Right ventricle myocardium superior (tissue), 1 donor: ENCODE measurements at places on chromosomes 3 and 15.

GRCh38 chr3:58646503-58646902, 20.1 kb downstream of the FAM3D start:
- no peak for DNase-seq

- no peak for DNase-seq
Measured at GRCh38 chr15:82647835-82648256, 683 bp upstream of the CPEB1 start.

DNA sequence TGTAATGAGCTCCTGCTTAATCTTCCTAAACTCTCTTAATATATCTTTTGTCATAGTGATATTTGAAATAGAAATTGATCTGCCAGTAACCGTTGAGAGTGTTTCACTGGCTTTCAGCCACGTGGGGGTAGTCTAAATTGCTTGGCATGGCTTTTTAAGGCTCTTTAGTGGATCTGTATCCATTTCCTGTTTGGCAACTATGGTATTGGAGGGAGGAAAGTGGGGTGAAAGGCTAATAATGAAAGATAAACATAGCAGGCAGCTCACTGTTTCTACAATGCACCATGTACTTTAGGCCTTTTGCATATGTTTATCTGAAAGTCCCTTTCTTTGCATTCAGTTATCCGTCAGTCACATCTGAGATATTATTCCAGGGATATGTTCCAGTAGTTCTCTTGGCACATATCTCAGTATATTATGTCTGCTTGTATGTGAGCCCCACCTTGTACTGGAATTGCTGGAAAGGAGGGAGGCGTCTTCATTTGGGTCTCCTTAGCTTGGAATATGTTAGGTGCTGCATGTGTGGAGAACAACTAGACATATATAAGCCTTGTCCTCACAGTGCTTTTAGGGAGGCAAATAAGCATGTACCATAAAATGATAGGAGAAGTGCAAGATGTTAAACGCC, 10.8 kb downstream of the TOPAZ1 start:
- DNase-seq, result no peak

- peak; percentile 51 for DNase-seq
Measured at GRCh38 chr3:11367143-11367693, 95.0 kb downstream of the ATG7 start.

- no peak for DNase-seq
Measured at GRCh38 chr3:26638113-26638512, 15.5 kb downstream of the LRRC3B start.

GRCh38 chr3:178562947-178563232, 26.7 kb downstream of the KCNMB2 start:
- no peak for DNase-seq

GRCh38 chr3:12986521-12986920, 86.7 kb downstream of the IQSEC1 start:
- DNase-seq, result peak; percentile 49

- DNase-seq, result no peak
Measured at GRCh38 chr3:71456826-71457225, 126.7 kb downstream of the FOXP1 start.

- DNase-seq, result no peak
Measured at GRCh38 chr3:115851571-115851970, 228.3 kb downstream of the GAP43 start.

DNA sequence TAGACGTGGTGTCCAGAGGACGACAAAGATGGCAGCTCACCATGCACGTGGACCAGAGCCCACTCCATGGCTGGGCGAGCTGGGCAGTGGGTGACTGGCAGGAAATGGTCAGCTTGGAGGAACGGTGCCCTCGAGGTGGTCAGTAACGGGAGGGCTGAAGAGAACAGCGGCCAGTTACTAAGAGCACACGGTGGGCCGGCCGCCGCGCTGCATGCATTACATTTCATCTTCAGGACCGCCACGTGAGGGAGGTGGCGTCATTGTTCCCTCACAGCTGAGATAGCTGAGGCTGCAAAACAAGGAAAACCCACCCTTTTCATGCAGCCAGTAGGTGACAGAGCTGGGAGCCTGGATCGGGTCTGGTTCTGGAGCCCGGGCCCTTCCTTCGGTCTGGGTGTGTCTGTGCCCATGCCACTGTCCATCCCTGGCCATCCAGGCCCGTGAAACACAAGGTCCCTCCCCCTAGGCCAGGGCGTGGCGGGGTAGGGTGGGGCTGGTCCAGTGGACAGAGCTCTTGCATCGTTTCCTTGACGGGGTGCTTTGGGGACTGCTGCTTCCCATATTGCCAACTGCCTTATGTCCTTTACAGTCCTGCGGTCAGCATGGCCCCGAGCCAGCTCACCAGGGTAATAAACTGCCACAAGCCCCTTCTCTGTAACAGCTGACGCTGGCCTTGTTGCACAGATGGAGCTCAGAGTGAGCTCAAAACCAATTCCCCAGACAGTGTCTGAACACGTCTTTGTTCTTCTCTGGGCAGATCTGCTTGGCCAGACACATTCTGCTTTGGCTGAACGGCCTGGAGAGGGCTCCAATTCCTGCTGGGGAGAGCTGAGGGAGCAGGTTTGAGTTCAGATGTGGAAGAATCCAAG, 51.8 kb downstream of the RGMA start:
- DNase-seq, result peak; percentile 90

- peak; percentile 91 for DNase-seq
Measured at GRCh38 chr3:194270627-194271459, 80.3 kb downstream of the CPN2 start.

DNA sequence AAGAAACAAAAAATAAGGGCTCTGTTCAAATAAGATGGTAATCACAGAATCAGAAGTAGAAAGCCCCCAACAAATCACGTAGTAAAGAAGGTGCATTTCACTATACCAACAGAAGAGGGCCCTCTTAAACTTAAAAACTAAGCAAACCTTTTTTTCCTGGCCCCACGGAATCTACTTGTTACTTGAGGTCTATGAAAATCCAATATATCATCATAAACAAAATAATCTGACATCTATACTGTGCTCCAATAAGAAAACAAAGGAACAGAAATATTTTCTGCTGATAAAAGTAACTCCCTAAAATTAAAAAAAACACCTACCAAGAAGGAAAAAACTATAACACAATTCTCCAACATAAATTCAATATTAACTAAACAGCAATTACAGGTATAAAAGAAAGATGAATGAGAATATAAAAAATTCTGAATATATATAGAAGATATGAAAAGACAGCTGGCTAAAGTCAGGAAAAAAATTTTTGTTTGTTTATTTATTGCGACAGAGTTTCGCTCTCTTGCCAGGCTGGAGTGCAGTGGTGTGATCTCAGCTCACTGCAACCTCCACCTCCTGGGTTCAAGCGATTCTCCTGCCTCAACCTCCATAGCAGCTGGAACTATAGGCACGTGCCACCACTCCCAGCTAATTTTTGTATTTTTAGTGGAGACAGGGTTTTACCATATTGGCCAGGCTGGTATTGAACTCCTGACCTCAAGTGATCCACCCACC, 81.8 kb downstream of the CLASP2 start:
- no peak for DNase-seq

- DNase-seq, result no peak
Measured at GRCh38 chr3:153277029-153277428, 115.0 kb downstream of the RAP2B start.

- no peak for DNase-seq
Measured at GRCh38 chr3:38689774-38690173, 40.3 kb upstream of the SCN5A start.

DNA sequence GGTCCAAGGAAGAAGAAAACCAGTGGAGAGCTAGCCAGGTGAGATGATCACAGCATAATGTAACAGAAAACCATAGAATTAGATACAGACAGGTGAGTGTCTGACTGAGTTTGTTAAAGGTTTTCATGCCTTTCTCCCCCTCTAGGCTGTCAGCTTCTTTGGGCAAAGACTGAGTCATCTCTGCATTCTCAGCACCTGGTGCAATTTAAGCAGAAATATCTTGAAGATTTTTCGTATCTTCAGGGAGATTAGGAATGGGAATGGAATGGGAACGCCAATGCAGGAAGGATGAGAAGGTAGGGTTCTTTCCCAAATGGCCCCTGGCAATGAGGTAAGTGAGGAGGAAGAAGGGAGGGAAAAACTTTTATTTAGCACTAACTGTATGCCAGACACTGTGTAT, 122.0 kb upstream of the SLC7A14 start:
- DNase-seq, result no peak

DNA sequence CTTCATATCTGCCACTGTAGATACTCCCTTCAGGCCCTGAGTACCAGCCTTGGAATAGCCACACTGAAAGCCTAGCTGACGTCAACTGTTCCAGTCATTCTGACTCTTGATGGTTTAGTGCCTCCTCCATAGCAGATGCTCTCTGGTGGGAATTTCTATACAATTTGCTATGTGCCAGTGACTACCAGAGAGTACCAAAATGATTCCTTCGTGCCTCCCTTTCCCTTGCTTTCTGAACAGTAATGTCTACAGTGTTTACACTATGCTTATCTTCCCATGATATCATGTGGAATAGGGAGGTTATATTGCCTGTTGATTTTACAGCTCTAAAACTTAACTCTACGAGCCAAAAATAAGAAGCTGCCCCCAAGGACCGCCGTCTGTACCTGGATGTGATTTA, 109.7 kb upstream of the GMNC start:
- DNase-seq, result no peak

DNA sequence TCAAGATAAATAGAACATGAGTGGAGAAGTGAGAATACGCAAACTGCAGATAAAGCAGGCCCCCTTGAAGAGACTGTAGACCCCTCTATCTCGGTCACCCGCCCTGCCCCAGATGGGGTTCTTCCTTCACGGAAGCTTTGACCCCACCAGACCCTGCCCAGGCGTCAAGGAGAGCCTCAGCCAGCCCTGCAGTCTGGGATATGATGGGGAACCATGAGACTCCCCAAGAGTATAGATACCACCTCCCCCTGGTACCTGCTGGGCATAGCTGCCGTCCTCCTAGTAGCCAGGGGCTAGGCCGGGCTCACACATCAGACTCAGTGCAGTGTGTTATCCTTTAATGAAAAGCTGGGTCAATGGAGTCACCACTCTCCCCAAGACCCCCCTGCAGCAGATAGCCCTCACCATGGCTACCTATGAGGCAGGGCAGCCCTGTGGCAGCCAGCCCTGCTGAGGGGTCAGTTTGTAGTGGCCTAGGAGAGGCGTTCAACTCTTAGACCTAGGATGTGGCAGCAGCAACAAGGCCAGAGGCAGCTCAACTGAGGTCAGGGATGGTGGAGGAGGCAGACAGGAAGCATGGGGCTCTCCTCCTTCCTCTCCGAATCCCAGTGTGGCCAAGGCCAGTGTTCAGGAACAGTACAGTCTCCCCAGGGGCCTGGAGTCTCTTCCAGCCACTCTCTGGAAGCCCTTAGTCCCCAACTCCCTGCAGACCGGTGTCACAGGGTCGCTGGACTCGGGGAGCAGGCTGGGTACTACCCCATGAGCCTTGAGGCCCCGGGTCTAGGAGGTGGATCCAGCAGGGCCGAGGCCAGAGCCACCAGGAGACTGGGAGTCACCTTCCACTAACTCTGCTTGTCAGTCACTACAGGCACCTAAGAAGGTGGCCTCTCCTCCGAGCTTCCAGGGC, 26.1 kb downstream of the PLXNB1 start:
- no peak for DNase-seq

- no peak for DNase-seq
Measured at GRCh38 chr3:12195231-12195630, 36.5 kb upstream of the TIMP4 start.

GRCh38 chr3:52109611-52110301, 44.5 kb downstream of the POC1A start:
- DNase-seq, result peak; percentile 32

DNA sequence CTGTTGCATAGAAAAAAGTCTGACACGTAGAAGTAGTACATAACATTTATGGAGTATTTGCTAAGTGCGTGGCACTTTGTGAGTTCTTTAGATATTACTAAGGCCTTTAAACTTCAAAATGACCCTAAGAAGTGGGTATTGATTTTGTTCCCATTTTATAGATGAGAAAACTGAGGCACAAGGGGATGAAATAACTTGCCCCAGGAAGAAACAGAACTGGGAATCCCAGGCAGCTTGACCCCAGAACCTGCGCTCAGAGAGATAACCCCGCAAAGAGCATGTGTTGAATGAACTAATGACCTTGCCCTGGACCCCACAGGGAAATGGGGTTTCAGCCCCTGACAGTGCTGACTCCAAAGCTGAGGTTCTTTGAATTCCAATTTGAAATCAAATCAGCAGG, 30.5 kb upstream of the CCDC174 start:
- no peak for DNase-seq

DNA sequence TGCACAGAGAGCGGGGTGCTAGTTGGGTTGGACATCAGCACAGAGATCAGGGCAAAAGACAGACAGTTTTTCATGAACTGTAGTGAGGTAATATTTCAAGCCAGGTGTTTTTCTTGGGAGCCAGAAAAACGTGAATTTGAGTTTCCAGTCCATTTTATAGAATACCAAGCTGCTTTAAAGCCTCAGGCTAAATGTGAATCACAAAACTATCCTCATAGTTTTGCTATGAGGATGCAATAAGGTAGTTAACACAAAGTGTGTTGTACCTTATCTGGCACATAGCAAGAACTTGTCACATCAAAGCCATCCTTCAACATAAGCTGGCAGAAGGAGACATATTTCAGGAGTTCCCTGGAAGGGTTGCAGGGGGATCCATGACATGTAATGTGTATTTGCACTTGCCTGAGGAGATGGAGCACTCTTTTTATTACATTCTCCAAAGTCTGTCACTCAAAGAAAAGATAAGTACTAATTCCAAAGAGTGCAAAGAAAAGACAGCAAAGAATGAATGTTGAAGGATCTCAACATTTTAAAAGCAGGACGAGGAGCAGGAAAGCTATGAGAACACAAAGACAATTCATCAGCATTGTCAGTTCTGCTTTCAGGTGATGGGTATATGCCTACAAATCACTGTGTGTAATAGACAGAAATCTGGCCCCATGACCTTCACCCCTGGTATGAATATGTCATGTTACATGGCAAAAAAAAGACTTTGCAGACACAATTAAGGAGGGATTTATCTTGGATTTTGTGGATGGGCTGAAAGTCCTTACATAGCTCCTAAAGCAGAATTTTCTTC, 1046.4 kb downstream of the NTRK3 start:
- DNase-seq, result no peak

DNA sequence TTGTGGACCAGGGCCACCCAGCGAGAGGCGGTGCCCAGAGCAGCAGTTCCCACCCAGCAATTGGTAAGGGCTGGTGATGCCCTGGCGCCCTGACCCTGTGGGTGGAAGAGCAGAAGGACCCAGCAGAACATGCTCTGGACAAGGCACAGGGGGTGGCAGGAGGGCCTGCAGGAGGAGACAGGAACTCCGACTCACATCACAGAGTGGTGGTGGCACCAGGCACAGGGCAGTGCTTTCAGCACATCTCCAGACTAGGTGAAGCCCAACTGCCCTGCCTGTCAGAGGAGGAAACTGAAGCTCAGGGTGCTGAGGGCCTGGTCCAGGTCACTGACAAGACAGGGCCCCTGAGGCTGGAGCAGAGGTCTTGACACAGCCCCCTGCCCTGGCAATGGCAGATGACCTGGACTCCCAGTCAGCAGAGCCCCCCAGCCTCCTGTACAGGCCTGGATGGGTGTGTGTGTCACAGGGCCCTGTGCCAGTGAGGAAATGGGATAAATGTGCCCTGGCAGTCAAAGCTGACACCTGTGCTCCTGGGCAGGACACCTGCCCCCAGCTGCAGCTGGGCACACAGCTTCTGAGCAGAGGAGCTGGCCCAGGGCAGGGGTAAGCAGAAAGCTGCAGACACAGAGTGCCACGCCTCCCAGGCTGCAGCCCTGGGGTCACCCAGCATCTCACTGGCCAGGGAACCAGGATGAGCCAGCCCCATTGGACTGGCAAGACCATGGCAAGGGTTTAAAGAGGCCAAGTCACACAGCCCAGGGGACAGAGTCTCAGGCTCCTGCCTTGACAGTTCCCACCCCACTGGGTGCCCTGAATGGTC, 11.4 kb downstream of the KLF15 start:
- peak; percentile 32 for DNase-seq
